Muscle of arm (tissue), 14 donors: ENCODE measurements at places on chromosomes 11 and 22.
A peak's percentile ranks its signal among the peaks of the same experiment; 100 is the strongest.

DNA sequence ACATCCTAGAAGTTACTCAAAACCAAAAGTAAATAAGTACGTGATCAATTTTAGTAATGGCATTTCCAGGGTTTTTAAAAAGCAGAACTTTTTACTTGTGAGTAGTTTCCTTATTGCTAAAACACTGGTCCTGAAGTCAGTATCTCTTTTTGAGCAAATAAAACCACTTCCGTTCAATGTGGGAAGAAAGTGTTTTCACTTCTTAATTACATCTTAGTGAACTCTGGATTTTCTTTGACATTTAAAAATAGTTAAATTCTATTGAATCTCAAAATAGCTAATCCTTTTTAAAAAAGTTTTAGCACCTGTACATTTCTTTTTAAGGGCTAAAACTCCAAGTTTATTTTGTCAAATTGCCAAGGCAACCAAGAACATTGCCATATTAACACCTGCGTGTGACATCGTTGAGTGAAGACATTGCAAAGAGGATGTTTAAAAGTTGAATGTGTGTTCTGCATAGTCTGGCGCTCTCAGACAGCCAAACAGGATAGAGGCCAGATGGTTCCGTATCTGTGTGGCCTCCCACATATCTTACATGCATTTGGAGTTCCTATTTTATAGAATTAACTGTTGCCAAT, 17.2 kb upstream of the OR5B21 start:
- peak; percentile 3 for DNase-seq

DNA sequence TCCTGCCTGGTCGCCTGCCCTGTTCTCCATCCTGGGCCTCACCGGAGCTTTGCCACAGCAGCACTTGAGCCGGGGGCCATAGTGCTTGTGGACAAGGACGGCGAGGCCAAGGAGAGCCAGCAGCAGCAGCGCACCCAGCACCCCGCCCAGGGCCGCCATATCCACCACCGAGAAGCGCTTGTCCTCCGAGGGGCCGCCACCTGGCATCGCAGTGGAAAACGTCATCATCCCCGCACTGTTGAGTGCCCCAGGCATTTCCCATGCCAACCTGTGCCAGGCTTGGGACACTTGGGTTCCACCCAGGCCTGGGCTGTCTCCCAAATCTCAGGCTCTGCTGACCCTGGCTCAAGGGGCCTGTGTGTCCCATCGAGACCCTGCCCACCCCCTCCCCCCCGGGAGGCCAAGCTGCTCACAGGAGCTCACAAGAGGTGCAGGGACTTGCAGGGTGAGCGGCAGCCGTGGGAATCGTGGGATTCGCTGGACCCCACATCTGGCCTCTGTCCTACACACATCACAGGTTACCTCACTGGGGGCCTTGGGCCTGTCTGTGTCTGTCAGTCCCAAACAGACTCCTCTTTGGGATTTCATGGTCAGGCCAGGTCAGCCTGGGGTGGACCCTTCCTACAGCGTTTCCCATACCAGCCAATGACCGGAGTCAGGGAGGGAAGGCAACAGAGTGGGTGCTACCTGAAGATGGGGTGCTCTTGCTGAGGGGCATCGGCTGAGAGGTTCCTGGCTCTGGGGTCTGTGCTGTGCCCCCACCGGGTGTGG, 2.3 kb upstream of the IRF7 start:
- no peak for DNase-seq

DNA sequence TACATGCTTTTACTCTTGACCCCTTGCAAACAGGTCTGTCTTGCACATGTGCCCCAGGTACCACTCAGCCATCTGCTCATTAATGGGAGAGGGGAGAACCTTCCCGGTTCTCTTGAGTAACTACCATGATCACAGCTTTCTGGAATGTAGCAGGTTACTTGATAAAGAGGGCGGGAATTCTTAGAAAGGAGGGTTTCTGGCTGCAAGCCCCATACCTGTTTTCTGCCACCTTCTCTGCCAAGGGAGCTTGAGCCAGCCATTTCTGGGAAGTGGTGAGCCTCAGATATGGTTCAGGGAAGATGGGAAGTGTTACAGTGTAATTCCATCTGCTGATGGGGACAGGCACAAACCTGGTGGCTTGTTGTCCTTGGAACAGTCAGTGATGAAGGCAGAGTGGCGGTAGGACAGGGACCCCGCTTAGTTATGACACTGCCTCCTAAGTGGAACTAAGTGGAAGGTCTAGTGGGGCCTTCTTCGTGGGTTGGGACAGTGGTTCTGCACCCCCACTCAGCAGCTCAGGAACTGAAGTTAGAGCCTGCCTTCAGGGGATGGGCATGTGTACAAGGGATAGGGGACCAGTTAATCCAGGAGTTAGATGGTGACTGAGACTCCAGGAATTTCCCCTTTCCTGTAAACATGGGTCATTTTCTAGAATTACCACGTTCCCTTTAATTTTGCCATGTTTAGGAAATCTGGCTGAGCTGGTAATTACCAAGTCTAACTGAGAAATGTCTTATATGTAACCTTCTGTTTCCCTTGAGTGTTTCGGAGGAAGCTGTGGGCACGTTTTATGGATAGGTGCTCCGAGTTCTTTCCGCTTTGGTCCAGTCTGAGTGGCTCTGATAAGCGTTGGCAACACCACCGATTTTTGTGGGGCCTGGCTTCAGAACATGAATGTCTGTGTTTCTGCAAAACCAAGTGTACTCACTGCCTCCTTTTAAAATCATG, 35.3 kb downstream of the BCR start:
- DNase-seq = no peak

DNA sequence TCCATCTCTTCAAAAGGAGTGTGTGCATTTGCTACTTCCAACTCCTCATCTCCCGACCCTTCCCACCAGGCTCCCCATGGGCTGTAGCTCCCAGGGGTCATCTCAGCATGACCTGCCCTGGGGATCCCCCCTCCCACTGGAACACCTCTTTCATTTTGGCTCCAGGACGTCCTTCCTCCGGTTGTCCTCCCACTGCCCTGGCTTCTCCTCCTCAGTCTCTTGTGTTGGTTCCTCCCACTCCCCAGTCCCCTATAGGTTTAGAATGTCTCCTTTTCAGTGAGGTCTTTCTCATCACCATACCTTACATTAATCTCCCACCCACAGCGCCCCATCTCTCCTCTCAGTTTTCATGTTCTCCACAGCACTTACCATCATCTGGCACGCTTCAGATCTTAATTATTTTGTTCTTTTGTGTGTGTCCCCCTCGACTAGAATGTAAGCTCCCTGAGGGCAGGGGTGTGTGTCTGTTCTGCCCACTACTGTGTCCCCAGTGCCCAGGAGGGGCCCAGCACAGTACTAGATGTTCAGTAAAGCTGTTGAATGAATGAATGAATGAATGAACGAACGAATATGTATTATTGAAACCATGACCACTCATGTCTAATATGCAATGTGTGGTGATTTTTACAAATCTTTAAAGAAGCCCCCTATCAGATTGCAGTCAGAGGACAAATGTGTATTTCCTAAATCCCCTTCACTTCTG, 2.0 kb upstream of the TMA7B start:
- DNase-seq = no peak

- DNase-seq = no peak
These were observed 10.5 kb downstream of the CHST1 start for GRCh38 chr11:45655012-45655283.

GRCh38 chr11:3907590-3907989, 52.1 kb downstream of the STIM1 start:
- DNase-seq = no peak

GRCh38 chr11:56932572-56933220, 56.0 kb upstream of the OR5AK2 start:
- DNase-seq = no peak

- peak; percentile 79 for DNase-seq
These were observed 769.5 kb upstream of the ANO3 start for GRCh38 chr11:25562417-25562816.

GRCh38 chr11:11230802-11231562, 122.1 kb downstream of the CSNK2A3 start:
- DNase-seq = no peak

DNA sequence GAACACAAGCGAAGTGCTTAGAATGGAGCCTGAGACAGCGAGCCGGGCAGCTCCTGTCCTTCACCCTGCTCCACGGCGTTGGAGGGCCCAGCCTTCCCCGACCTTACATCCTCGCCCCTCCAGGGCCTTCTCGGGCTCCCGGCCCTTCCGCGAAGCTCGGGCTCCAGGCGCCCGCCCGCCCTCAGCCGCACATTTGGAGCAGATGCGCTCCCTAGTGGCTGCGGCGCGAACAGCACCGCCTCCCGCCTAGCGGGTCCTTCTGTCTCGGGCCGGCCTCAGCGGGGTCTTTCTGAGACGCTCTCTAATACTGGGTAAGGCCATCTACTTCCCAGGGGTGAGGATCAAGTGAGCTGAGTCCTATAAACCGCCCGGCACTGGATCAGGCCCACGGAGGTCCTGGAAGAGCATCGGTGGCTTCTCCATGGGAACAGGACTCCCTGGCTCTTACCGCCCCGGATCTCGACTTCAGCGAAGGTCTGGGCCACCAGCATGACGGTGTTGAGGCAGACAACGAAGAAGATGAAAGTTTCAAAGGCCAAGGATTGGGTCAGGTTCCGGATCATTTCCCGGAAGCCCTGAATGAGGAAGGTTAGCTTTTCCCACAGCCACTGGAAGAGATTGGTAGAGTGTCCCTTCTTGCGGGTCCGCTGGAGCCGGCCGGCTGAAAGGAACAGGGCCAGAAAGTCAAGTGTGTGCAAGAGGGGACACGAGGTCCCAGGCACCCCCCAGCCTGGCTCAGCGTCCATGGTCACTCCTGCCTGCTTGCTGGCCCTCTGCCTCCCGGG, 3.7 kb downstream of the CATSPER1 start:
- peak; percentile 61 for DNase-seq

GRCh38 chr11:64351136-64351631, 7.8 kb upstream of the RPS6KA4 start:
- DNase-seq = no peak

DNA sequence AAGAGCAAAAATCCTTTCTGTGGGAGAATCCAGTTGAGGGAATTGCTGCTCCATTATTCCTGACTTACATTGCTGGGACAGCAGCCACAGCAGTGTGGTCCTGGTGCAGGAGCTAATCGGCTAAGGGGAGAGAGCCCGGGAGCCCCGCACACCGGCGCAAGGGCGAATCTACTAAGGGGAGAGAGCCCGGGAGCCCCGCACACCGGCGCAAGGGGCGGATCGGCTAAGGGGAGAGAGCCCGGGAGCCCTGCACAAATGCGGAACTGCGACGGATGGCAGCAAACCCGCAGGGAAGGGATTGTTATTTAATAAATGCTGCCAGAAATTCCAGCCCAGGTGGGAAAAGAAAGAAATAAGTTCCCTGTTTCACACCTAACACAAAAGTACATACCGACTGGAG, 43.5 kb downstream of the TPCN2 start:
- no peak for DNase-seq

DNA sequence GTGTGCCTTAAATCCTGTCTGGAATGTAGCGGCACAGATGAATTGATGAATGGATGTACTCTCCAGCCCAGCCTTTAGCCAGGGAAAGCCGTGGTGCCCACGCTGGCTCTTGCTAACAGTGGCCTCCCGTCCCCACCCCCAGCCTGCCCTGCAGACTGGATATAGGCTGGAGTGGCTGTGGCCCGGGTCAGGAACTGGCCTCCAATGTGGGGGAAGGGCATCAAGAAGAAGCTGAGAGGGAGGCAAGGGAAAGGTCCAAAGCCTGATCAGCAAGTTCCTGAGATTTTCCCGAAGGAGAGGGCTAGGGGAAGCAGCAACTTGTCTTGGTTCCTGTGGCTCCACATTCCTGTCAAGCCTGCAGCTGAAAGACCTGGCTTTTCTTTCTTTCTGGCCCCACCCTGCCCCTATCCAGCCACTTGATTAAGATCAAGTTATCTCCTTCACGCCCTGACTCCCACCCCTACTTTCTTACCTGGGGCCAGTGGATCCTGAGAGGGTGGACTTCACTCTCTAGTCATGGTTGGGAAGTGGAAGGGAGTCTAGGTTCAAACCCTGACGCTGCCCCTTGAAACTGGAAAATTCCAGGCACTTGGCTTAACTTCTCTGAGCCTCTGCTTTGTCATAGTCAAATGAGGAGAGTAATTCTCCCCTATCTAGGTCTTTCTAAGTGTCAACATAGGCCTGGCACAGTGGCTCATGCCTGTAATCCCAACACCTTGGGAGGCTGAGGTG, 11.0 kb upstream of the MICALL1 start:
- DNase-seq = no peak

DNA sequence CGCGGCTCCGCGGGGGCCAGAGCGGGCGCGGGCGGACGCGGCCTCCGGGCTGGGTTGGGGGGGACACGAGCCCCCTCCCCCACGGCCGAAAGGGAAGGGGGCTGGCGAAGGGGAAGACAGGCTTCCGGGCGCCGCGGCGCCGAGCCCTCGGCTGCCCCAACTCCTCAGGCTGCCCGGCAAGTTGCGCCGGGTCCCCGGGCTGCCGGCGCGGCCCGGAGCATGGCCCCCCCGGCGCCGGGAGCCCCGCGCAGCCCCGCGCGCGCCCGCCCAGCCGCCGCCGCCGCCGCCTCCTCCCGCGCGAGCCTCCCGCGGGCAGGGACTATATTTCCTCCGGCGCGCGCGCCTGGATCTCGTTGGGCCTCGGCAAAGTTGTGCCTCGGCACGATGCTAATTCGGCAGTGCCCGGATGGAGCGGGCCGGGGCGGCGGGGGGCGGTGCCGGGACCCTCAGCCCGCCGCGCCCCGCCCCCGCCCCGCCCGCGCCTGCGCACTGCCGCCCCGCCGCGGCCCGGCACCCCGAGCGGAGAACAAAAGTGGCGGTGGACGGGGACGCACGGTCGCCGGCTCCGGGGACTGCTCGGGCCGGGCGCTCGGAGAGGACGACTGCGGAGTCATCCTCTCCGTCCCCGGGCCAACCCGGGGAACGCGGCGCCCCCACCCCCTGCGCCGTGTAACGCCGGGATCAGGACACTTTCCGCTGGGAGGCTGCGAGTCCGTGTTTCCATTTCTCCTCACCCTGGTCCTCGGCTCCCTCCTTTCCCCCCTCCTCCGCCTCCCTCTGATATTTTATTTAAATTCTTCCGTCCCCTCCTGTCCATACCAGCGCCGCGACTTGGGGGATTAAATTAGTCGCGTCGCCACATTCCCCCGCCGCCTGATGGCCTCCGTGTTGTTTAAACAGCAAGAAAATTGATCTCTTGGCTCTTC, at the start of gene PHF21B:
Gene PHF21B (minus strand): TSS at position 400 of the 926 bp plus-strand sequence. CDS start 456 bp downstream, outside the sequence.
- no peak for DNase-seq

- no peak for DNase-seq
These were observed 11.1 kb upstream of the MYH9 start for GRCh38 chr22:36398601-36399471.

GRCh38 chr11:27388869-27389268, 25.9 kb upstream of the CCDC34 start:
- no peak for DNase-seq

DNA sequence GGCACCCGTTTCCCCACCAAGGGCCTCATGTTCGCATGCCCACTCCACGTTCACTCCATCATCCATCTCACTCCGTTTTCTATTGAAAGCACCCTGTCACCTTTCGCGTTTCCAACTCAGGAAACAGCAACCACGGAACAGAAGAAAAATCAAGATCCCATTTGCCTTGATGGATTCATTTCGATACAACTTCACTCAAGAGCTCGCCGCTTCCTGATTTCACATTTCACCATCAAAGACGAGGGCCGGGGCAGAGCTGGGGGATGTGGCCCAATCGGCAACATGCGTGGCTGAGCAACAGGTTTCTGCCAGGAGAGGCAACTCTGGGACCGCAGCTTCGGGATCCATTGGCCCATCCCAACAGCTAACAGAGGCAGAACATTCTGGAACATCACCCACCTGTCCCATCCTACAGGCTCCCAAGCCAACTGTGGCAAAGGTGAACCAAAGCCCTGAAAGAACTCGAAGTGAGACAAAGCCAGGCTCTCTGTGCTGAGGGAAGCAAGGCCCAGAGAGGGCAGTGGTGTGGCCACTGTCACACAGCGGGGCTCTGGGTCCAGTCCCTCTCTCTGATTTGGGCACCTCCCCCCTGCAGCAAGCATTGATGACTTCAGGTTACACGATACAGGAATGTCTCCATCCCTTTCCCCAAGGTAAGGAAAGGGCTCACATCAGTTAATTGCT, 36.2 kb upstream of the CD5 start:
- no peak for DNase-seq

GRCh38 chr11:126113012-126113411, 50.3 kb upstream of the CDON start:
- no peak for DNase-seq
